Activated naive CD4-positive, alpha-beta T cell (primary cell): ENCODE measurements at places on chromosomes 2 and 18.

- no peak for DNase-seq
Measured at GRCh38 chr2:144456680-144457079, 63.2 kb downstream of the ZEB2 start.

DNA sequence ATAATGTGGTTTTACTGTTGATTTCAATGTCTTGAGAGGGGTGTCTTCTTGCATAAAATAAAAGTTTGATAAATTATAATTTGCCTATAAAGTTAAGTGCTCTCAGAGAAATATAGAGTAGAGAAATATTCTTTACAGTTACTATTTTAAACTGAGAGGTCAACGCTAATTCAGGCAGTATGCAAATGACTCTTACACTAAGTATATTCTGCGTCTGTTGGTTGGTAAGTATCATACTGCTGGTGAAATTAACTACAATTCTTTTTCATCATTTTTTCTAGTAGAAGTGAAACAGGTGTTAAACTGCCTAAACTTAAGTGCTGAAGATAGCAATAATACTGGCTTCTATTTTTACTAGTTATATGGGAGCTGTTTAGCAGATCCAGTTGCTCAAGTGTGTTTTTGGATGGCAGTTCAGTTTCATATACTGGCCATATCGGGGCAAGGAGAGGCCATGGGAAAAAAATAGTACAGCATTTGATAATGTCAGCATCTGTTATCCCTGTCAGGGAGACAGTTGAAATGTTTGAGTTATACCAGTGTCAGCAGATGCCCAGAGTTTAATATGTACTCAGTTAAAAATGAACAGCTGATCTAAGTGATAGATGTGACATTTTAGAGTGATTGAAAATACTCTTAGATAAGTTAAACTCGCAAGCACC, 86.2 kb downstream of the MIB1 start:
- no peak for DNase-seq

- no peak for DNase-seq
Measured at GRCh38 chr2:109376115-109376514, 237.7 kb downstream of the SEPTIN10 start.

GRCh38 chr2:72236445-72237067, 88.9 kb upstream of the CYP26B1 start:
- DNase-seq: no peak

- peak; percentile 23 for DNase-seq
Measured at GRCh38 chr2:176096986-176097819, 2.4 kb upstream of the HOXD12 start.

DNA sequence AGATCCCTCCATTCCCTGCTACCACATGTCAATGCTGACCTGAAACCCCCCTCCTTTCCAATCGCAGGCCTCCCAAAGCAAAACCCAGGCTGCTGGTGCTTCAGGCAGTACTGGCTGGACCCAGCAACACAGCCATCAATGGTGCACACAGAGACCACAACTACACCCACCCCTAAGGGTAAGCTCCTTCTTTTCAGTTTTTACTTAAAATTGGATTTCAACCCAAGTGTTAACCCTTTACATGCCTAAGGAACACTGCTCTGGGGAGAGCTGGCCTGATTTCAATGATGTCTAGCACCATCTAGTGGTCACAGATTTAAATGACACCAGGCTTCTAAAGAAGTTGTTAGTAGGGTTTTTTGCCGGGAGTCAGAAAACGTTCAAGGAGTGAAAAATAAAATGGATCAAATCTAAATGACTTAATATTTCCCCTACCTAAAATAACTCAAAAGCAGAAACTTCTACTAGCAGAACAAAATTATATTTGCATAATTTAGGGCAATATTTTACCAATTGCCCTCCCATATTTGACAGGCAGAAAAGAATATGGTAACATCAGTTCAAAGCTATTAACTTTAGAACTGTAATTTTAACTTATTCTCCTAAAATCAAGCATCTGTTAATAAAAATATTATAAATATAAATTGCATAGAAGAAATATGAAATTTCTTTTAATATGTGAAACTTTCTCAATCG, 24.6 kb downstream of the FECH start:
- no peak for DNase-seq

DNA sequence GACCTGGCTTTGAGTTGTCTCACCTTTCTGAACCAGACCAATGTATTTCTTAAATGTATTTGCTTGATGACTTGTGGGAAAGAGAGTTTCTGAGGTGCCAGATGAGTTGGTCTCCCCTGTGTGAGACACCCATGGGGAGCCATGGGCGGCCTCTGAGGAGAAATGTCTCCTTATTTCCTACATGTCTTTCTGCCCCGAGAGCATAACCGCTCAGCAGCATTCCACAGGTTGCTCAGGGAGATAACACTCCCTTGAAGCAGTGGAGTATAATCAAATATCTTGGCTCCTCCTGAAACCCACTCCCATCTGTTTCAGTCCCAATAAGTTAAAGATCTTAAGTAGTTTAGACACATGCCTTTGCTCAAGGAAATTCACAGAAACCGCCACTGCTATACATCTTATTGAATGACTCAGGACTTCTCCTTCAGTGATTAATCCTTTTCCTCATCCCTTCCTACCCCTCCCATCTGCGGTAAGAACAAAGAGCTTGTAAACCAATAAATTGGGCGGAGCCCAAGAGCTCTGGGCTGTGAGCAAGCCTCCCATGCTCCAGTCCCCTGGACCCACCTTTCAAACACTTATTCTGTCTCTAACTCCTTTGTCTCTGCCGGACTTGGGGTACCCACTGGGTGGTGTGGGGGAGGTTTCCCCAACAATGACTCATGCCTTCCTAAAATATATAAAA, 285.5 kb upstream of the LRRTM4 start:
- DNase-seq: no peak

GRCh38 chr18:38616306-38616705, 1050.7 kb upstream of the CELF4 start:
- no peak for DNase-seq

- no peak for DNase-seq
Measured at GRCh38 chr2:15195813-15196212, 365.3 kb downstream of the NBAS start.

DNA sequence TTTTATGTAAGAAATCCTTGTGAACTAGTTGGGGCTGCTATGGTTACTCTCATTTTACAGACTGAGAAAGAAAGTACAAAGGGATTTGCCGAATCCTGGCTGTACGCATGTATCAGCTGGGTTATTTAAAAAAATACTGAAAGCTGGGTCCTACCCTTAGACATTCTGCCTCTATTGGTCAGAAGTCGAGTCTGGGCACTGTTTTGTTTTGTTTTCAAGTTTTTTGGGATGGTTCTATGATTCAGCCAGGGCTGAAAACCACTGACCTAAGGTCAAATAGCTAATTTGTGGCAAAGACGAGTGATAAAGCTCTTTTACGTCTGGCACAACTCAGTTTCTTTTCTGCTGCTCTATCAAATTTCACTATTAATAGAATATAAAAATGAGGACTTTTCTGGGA, 5.9 kb upstream of the SLC8A1 start:
- DNase-seq: no peak

- no peak for DNase-seq
Measured at GRCh38 chr2:65064728-65065552, 8.7 kb downstream of the CEP68 start.

GRCh38 chr2:28375236-28375635, 17.4 kb upstream of the FOSL2 start:
- no peak for DNase-seq

- no peak for DNase-seq
Measured at GRCh38 chr18:37564711-37565100, 892 bp downstream of the CELF4 start.

DNA sequence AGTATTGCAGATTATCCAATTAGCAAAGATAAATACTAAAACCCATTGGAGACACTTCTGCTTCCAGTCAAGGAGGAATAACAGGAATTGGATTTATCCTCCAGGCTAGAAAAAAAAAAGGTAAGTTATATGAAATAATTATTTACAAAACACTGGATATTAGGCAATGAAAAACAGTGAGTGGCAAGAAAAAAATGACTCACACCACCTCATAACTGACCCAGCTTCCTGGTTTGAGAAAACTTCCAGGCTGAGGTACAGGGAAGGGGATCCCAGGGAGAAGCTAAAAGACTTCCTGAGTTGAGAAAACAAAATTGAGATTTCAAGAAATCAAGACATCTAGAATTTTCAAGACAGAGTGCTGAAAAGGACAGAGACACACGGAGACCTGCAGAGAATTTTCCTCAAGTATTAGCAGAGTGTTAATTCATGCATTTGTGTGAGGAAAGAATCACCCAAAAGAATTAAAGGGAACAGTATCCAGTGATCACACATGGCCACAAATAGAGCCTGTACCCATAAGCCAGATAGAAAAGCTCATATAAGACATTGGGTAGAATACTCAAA, 17.4 kb downstream of the SRD5A2 start:
- DNase-seq: no peak
